ENCODE measurements at places on chromosomes 4 and X. TPM values are rescaled to one million over a fixed set of nuclear protein-coding genes. Genes with fewer than 3 reads are reported as not detected.

DNA sequence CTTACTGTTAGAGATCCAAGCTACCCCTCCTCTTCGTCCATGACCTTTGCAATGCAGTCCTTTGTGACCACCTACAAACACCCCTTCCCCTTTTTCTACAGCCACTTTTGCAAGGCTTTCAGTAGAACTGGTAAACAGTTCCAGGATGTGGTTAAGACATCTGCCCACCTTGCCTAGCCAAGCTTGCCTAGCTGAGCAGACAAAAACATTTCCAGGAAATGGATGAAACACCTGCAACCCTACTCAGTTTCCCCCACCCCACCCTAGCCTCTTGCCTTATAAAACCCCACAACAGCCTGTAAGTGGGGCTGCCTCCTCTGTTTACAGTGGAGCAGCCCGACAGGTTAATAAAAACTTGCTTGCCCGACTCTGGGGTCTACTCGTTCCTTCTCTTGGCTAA lies 133.8 kb downstream of the ZC4H2 start:
- DNase-seq = no peak

- no peak for DNase-seq
These were observed 555 bp upstream of the GCNA start for GRCh38 chrX:71577682-71578081.

DNA sequence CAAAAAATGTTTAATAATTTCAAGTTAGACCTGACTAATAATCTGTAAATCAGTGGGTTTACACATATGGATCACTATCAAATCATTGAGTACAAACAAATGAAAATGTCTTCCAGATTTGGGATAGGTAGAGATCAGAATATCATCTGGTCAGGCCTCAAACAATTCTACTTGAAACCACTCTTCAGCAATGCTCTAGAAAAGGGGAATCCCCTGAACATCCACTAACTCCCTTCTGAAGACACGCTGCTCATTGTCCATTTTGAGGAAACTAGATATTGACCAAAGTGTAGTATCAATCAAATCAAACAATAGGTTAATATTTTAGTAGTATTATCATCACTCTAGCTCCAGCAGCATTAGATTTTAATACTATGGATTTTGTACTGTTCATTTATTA lies 46.3 kb downstream of the SULT1E1 start:
- no peak for DNase-seq

GRCh38 chr4:102439812-102440211 lies 61.3 kb upstream of the NFKB1 start:
- peak; percentile 83 for DNase-seq

DNA sequence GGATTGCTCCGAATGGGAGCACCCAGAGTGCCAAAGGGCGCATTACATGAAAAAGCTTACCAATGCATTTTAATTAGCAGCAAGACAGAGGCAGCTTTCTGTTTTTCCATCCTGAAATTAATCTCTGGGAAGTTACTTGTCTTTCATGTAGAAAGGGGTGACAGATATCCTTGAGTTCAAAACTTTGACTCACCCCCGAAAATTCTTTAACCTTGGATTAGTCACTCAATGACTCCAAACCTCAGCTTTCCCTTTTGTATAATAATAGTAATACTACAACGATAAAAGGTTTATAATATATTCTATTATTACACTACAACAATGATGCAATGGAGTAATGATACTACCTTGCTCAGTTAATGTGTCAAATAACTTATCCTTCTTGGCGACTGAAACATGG lies 126.3 kb downstream of the ADAMTS3 start:
- peak; percentile 45 for DNase-seq

DNA sequence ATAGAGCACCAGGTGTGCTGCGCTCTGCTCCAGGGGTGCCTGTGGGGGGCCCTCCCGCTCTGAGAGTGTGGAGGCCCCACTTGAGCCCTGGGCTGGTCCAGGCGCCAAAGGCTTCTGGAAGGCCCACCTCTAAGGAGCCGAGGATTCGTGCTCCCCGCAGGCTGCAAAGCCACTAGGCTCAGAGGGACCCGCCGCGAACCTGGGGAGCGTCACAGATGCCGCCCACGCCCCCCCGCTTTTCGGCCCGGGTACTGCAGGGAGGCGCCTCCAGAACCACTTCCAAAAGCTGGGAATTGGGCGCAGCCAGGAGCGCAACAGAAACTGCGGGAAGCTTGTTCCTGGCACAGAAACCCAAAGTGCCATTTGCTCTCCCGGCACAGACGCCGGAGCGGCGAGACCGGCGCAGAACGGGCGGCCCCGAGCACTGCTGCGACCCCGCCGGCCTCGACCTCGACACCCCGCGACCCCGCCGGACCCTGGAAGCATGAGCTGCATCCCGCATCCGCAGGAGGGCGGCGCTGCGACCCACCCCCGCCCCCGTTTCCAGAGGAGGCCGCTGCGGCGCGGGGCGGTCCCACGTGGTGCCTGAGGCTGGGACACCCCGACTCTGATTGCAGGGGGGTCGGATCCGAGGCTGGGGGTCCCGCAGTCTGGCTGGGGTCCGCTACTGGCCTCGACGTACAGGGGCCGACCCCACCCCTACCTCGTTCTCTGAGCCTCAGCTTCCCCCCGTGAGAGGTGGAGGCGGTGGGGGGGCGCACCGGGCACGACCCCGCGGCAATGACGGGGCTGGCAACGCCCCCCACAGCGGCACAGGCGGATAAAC lies 30.8 kb downstream of the CPLX1 start:
- DNase-seq = peak; percentile 19

DNA sequence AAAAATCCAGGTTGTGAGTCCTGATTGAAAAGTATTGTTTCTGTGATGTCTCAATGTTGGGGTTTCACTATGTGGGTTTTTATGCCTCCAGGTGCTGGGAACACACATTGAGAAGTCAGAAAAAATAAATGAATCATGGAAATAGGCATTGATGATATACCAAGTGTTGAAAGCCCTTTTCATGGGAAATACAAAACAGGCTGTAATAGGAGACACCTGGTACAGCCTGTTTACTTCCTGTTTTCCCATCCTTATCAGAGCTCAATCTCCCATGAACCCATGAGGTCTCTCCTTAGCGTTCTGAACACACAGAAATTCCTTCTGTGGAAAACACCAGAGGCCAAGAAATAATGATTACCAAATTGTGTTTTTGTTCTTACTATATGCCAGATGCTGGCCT lies 106.3 kb upstream of the BOD1L1 start:
- no peak for DNase-seq

DNA sequence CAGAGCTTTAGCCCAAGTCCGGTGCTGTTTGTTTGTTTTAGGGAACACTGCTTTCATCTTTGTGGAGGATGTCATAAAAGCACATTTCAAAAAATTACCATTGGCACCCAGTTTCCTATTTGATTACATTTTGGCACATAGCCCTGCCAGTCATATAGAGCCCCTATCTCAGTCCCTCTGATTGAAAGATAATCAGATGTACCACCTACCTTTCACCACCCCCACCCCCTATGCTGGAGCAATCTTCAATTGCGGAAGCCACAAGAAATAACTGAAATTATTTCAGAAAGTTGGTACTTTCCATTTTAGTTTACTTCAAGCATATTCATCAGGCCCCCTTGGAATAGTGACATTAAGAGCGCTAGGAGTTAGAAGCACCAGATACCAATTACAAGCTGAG lies 136.7 kb upstream of the RPL34 start:
- DNase-seq = no peak

DNA sequence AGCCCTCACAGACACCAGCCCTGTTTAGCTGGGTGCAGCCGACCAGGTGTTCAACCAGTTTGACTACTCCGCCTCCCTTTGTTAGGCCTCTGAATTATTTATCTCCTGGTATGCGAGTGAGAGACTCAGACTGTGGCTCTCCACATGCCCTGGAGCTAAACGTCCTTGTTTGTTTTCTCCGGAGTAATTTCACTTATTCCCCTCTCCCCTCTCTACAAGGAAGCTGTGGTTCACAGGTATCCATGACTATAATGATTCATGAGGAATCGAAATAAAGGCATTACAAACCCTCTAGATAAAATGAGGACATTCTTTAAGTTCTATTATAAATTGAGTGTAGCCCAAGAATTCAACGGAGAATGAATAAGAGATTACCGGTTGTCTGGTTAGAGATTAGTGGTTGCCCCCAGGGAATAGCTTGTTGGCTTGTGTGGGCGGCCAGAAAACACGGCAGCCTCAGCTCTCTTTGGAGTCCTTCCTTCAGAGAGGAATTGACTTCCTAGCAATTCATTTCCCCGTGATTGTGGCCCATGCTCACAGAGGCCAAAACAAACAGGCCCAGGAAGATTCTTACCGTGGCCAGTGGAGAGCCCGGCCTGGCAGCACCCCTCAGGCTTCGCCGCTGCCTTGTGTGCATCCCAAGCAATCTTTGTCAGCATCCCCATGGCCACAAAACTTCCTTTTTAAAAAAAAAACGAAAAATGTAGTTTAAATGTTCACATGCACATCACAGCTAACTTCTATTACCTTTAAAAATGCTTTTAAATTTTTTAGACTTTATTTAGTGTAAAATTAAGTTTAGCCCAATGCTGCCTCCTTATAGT lies 60.2 kb upstream of the CBR4 start:
- peak; percentile 96 for DNase-seq

GRCh38 chrX:15418707-15419181 lies 34.5 kb upstream of the VEGFD start:
- DNase-seq = no peak

DNA sequence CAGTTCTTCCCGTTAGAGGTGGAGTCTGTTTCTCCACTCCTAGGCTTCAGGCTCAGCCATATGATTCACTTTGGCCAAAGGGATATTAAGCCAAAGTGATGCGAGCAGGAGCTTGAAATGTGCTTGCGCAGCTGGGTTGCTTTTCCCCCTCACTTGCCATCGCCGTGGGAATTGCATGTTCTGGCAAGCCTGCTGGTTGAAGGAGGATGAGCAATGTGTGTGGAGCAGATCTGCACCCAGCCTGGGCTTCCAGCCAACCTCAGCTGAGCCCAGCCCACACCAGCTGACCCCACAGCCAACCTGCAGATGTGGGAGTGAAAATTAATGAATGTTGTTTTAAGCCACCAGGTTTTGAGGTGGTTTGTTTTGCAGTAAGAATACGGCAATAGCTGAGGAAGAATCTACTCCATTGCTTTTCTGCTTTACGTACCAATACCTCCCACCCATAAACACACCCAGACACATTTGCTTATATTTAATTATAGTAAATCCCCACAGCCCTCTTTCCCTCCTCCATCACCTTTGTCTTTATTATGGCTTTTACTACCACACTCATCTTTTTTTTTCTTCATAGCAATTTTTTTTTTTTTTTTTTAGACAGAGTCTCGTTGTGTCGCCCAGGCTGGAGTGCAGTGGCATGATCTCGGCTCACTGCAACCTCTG lies 132.8 kb upstream of the FUNDC1 start:
- DNase-seq = peak; percentile 91

- DNase-seq = no peak
These were observed 81.1 kb downstream of the ALPK1 start for GRCh38 chr4:112378243-112378620.

- peak; percentile 13 for DNase-seq
These were observed 11.9 kb upstream of the TRIML1 start for GRCh38 chr4:188127214-188127874.

- DNase-seq = peak; percentile 57
These were observed 175.8 kb upstream of the TECRL start for GRCh38 chr4:64584981-64585557.

DNA sequence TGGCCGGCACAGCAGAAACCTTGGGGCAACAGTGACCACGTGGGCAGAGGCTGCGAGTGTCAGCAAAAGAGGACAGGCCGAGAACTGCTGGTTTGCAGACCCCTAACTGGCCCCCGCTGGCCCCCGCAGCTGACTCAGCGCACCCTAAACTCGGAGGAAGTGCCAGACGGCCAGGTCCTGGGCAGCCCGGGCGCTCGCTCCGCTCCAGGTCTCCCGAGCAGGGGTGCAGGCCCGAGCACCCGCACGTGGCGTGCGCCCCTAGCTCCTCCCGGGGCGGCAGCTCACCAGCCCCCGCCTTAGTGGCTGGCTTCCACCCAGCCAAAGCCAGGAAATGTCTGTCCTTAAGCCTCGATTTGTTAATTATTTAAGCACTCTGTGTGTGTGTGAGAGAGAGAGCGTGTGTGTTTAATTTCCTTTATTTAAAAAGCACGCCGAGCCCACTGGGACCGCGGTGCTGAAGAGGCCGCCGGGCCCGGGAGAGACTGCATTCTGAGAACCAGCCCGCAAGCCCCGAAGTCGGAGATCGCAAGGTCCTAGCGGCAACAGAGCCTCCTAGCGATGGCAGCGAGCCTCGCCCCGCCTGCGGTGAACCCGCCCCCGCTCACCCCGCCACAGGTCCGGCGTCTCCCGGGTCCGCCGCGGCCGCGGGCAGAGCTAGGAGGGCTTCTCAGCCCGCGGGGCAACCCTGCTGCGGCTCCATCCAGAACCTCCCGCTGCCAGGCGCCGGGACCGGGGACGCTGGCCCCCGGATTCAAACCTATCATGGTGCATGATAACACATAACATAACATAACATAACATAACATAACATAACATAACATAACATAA lies 45.9 kb upstream of the CDKN2AIP start:
- peak; percentile 92 for DNase-seq

- no peak for DNase-seq
These were observed 1.6 kb upstream of the SFRP2 start for GRCh38 chr4:153790500-153790865.

- no peak for DNase-seq
These were observed 28.9 kb downstream of the CASP3 start for GRCh38 chr4:184620212-184620867.

DNA sequence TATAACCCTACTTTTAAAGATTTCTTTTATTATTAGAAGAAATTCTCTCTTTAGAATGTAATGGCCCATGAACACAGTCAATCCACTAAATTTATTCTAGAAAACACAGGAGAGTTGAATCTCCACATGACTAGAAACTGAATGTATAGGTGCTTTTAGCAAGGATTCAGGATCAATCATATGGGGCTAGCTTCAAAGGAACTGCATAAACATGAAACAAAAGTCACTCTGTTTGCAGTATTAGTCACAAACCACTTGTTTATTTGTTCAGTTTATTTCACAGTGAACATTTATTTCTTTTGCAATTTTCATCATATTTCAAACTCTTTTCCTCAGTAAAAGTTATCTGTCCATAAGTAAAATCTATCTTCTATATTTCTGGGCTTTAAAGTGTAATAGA lies 1604.6 kb downstream of the PCDH18 start:
- no peak for DNase-seq

ANXA5 gene
- total RNA-seq = 1,164 TPM

MRFAP1 gene
- total RNA-seq = 108 TPM

GAGE2A gene
- not detected for total RNA-seq

GPM6B gene
- 0.65 TPM for total RNA-seq

SLC38A5 gene
- 34.5 TPM for total RNA-seq

EPGN gene
- total RNA-seq = 0.86 TPM
